ENCODE measurements at places on chromosomes 7 and 10. TPM values are rescaled to one million over a fixed set of nuclear protein-coding genes. Genes with fewer than 3 reads are reported as not detected.

DNA sequence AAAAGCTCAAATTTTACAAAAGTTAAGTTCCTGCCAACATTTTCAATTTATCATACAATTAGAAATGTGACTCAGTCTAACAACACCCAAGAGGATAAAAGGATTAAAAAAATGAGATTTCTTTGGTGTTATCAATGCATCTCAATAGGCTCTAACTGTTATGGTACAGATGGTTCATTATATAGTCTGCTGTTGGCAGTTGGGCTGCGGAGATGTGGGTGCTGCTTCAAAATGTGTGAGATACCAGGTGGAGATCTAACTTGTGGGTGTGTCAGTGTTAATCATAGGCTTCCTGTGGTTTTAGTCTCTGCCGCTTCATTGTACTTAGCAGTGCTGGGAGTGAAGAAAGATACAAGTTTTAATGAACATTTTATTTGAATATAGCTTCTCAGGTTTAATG, 231.2 kb downstream of the EXOC4 start:
- DNase-seq, result no peak

DNA sequence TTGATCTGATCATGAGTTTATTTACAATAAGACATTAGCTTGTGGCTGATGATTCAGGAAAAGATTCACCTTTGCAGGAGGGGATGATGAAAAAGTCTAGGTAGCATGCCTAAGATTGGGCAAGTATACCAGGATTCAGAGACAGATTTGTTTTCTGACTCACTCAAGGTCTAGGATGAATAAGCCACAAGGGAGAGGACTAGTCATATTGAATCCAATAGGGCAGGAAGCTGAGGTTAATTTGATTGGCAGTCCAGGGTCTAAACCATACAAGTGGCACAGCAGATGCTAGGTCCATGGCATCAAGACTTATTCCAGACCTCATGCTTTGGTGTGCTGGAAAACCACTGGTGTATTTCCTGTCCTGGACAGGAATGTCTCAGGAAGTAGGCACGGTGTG, 1133.4 kb downstream of the XPNPEP1 start:
- DNase-seq, result no peak

DNA sequence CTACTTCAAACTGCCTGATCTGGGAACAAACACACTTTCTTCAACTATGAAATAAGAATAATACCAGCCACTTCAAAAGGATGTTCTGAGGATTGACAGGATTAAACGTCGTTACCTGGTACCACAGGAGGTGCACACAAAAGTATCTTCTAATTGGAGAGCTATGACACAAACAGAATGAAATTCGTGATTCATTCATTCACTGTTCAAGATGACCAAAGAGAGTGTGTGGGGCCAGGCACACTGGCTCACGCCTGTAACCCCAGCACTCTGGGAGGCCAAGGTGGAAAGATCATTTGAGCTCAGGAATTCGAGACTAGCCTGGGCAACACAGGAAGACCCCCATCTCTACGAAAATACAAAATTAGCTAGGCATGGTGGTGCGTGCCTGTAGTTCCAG, 50.9 kb downstream of the SFMBT2 start:
- DNase-seq, result no peak

DNA sequence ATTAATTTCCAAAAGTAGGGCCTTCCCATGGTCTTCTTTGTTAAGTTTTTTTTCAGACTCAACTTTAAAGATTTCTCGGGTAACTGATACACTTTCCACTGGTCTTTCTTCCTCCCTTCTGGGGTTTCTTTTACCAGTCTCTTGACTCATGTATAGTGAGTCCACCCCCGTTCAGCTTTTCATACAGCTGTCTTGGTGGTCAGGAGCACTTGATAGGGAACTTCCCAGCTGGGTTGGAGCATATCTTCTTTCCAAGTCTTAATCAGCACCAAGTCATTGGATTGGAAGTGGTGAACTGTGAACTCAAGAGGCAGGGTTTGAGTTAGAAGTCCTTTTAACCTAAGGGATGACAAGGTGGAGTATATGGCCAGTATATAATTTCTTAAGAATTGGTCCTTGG, 29.2 kb upstream of the ELOVL3 start:
- DNase-seq, result no peak

The JCAD gene
- 0.04 TPM for total RNA-seq

- DNase-seq, result no peak
These were observed 73.5 kb downstream of the SMURF1 start for GRCh38 chr7:99070361-99070760.

- DNase-seq, result no peak
These were observed 27.9 kb upstream of the CACNA2D1 start for GRCh38 chr7:82471351-82472020.

The TAS2R5 gene
- 1.7 TPM for total RNA-seq

- no peak for DNase-seq
These were observed 43.0 kb upstream of the GRM3 start for GRCh38 chr7:86600506-86601290.

GRCh38 chr10:7084280-7085005, 326.4 kb downstream of the SFMBT2 start:
- no peak for DNase-seq

- peak; percentile 88 for DNase-seq
These were observed 1.5 kb upstream of the LAMB1 start for GRCh38 chr7:108004220-108005142.

GRCh38 chr10:53223851-53224250, 451.3 kb upstream of the MBL2 start:
- no peak for DNase-seq

GRCh38 chr10:51663086-51663485, 36.3 kb downstream of the CSTF2T start:
- no peak for DNase-seq

All from HepG2 (cell line).